Activated naive CD8-positive, alpha-beta T cell treated with anti-CD3 and anti-CD28 coated beads for 36 hours (primary cell): ENCODE measurements at places on chromosomes 16 and 17. TPM values are rescaled to one million over a fixed set of nuclear protein-coding genes. Genes with fewer than 3 reads are reported as not detected.

GRCh38 chr17:17063546-17064122 lies 21.4 kb downstream of the MPRIP start:
- no peak for DNase-seq

The CD300H gene
- not detected for total RNA-seq

The ZPBP2 gene
- total RNA-seq: not detected

GRCh38 chr16:88532434-88533241 lies 37.6 kb upstream of the ZC3H18 start:
- DNase-seq: no peak

DNA sequence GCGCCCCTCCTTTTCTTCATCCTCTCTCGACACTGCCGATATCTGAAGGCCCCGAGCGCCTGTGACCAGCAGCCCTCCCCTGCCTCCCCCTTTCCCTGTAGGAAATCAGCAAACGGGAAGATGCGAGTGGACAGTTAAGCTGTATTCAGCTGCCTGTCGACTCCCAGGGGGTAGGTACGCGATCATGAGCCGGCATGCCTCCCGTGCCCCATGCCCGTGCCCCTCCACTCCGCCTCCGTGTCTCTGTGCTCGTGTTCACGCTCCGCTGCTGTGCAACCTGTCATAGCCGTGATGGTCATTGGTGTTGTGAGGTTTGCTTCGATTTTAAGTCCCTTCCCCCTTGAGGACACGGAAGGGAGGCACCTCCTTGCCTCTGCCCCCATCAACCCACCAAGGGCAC lies 34.4 kb downstream of the CACNA1G start:
- DNase-seq: no peak

GRCh38 chr16:57185446-57185944 lies 344 bp downstream of the PSME3IP1 start:
- no peak for DNase-seq

GRCh38 chr17:53313746-53314145 lies 509.0 kb upstream of the KIF2B start:
- DNase-seq: no peak

GRCh38 chr17:31550389-31551056 lies 159.0 kb downstream of the RAB11FIP4 start:
- DNase-seq: no peak

- DNase-seq: peak; percentile 14
These were observed 16.0 kb downstream of the DCUN1D3 start for GRCh38 chr16:20884240-20884556.

The NOS2 gene
- not detected for total RNA-seq

The ENKD1 gene
- 10.7 TPM for total RNA-seq

- DNase-seq: peak; percentile 82
These were observed 4.8 kb downstream of the P2RX1 start for GRCh38 chr17:3911271-3912053.

The MSI2 gene
- 48.0 TPM for total RNA-seq

DNA sequence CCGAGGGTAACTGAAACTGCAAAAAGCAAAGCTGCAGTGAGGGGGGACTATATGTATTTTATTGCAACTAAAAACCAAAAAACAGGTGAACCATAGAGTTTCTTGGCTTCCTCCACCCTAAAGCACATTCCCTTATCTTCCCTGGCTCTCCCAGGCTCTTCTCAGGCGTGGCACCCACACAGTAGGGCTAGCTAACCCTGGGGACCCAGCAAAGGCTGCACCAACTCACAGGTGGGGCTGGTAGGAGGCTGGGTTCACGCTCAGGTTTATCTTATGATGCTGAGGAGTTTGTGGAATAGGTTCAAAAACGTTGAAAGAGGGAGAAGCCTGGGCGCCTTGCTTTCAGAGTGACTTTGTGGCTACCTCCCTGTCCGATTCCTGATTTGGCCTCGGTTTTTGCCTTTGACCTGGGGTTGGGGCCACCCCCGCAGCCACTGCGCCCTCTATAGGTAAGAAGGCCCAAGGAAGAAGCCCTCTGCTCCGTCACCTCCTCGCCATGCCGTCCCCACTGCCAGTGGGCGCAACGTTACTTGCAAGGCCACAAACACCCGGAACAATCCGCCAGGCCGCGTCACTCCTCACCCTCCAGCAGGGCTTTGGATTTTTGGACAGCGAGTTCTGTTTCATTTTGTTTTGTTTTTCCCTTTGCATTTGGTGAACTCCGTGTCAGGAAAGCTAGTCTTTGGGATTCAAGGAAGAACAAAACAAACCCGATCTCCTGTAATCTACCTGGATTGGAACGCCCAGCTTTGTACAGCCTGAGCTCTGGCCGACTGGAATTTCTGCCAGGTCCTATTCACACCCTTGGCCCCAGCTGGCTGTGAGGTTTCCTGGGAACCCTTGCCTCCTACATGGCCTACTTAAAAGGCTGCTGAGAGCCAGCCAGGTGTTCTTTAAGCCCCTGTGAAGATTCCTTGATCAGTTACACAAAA lies 60.8 kb downstream of the TBC1D16 start:
- no peak for DNase-seq

The SLC5A2 gene
- total RNA-seq: 0.08 TPM

DNA sequence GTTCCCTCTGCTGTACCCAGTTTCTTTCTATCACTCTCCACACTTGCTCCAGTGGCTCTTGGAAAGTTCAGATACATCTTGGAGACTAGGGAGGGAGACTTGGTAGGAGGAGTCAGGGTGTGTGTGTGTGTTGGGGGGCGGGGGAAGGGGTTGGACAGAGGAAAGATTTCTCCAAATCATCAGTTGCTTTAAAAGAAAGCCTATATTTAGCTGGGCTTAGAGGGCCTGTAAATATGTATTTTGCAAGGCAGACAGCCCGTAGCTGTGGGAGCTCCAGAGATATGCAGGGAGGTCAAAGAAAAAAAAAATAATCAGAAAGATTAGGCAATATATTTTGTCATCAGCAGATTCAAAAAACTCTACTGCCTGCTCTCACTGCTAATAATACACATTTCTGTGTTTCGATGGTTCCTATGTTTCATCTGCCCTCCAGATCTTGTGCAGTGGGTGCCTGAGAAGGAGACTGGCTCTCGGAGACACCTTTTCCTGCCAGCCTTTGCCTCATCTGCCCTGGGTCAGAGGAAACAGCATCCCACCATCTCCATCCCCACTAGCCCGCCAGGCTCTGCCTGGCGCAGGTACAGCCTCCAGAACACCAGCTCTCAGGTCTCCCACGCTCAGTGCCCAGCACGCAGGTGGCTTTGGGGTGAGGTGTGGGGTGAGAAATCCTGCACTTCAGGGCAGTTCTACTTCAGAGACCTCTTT lies 4.8 kb upstream of the PPP1R9B start:
- no peak for DNase-seq

- DNase-seq: peak; percentile 46
These were observed 653 bp downstream of the FANCA start for GRCh38 chr16:89815639-89816348.

- DNase-seq: peak; percentile 66
These were observed 20.1 kb downstream of the PLD6 start for GRCh38 chr17:17186051-17186450.

DNA sequence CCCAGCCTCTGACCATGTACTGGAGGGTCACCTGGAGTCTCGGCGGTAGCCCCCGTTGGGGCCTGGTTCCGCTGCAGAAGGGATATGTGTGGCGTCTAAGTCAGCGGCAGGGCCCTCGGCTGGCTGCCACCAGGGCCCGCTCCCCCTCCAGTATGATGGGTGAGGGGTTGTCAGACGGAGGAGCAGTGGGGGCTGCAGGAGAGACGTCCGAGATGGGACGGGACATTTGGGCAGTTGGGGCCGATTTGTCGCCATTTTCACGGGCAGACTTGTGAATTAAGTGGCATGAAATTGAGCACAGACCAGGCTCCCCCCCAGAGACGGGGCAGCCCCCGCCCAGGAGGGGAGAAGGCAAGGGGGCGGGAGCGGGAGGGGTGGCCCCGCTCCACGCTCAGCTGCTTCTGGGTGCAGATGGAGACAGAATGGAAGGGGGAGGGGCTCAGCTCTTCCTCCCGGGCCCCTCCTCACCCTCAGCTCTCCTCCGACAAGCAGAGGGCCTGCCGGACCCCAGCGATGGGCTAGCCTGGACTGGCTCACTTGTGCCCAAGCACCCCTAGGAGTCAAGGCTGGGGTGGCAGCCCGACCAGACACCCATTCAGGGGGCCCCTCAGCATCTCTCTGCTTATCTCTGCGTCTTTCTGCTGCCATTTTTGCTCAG lies 52.7 kb upstream of the LHX1 start:
- DNase-seq: no peak

DNA sequence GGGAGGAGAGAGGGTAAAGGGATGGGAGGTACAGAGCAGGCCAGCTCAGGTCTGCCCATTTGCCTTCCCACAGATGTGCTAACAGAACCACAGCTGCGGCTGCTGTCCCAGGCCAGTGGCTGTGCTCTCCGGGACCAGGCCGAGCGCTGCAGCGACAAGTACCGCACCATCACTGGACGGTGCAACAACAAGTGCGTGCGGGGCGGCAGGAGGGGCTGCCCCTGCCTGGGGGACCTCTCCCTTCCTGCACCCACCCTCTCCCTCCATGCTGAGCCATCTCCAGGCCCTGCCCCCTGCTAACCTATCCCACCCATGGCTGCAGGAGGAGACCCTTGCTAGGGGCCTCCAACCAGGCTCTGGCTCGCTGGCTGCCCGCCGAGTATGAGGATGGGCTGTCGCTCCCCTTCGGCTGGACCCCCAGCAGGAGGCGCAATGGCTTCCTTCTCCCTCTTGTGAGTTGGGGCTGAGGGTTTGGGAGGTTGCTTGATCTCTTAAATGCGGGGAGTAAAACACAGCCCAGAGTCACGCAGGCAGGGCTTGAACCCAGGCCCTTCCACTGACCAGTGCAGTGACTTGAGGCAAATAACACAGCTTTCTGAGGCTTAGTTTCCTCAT lies 1.2 kb downstream of the EPX start:
- no peak for DNase-seq

- no peak for DNase-seq
These were observed 230.7 kb downstream of the ENGASE start for GRCh38 chr17:79305376-79305767.

DNA sequence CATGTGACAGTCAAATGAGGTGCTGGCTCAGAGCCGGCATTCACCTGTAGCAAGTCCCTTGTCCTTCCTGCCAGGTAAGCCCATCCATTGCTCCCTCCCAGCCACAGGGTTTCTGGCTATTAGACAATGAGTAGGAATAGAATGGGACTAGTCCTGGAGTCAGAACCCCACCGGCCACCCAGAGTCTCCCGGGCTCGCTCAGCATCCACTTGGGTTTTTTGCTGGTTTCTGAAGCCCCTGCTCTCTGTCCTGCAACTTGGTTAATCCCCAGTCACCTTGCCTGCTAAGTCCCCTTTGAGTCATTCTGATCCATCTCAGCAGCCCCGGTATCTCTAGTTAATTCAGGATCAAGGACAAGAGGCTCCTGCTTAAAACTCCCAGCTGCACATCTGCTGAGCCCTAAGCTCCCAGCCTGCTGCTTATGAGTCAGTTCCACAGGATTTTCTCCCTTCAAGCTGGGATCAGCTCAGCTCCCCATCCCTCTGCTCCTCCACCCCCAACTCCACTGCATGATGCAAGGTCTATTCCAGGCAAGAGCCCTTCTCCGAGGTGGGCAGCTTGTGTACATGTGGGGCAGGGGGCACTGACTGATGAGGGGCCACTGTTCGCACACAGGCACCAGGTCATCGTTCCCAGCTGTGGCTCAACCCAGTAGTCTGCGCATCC lies 19.9 kb upstream of the MRPS23 start:
- no peak for DNase-seq

The CCDC154 gene
- total RNA-seq: 1.3 TPM

The TBX21 gene
- 61.9 TPM for total RNA-seq

- peak; percentile 51 for DNase-seq
These were observed 9.4 kb downstream of the SNX20 start for GRCh38 chr16:50671644-50672260.

- DNase-seq: no peak
These were observed 656 bp upstream of the KCTD13 start for GRCh38 chr16:29926711-29927052.

The CRISPLD2 gene
- total RNA-seq: not detected

GRCh38 chr16:64339052-64339770 lies 782.7 kb downstream of the CDH11 start:
- DNase-seq: no peak

GRCh38 chr17:76270127-76270592 lies 5.0 kb downstream of the UBALD2 start:
- peak; percentile 77 for DNase-seq

GRCh38 chr17:74531231-74531761 lies at the start of gene CD300LB:
Gene CD300LB (minus strand): TSS chr17:74531475. CDS start chr17:74531350, 125 bp downstream.
- no peak for DNase-seq

The C16orf92 gene
- total RNA-seq: not detected

- no peak for DNase-seq
These were observed 327.9 kb downstream of the HS3ST4 start for GRCh38 chr16:26019381-26020242.

- no peak for DNase-seq
These were observed 160.4 kb downstream of the KCNJ2 start for GRCh38 chr17:70329721-70330120.

DNA sequence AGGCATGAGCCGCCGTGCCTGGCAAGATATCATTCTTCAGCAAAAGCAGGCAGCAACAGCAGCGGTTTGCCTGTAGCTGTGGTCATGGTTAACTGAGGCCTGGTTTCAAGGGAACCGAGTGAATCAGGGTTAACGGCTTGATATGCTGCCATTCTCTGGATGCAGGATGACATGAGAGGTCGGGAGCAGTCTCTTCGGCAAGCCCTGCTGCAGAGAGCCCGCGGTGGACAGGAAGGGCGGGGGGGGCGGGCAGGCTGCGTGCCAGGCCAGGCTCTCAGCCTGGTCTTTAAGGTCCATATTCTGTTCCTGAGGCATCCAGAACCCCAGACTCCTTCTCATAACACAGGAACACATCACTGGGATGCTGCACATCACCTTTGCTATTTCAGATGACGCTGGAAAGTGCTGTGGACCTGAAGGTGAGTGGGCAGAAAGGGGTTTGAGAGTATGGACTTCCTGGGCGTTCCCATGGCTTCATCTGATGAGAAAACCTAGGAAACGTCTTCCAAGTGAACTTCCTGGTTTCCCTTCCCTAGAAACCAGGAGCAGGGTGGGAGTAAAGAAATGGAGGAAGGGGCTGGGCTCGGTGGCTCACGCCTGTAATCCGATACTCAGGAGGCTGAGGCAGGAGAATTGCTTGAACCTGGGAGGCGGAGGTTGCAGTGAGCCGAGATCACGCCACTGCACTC lies 165.6 kb upstream of the RPH3AL start:
- DNase-seq: no peak

DNA sequence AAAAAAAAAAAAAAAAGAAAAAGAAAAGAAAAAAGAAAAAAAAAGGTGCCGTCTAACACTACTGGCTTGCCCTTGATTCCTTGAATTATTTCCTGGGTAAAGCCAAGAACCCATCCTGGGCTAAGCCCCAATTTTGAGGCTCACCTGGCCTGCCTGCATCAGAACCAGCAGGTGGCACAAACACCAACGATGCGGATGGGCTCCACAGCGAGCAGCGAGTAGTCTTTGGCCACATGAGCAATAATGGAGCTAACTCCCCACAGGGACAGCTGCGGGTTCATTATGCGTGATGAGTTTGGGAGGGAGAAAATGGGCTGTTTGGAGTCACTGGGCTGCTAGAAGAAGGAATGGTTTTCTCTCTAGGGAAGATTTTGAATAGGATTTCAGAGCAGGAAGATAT lies 91.1 kb downstream of the ASIC2 start:
- no peak for DNase-seq

GRCh38 chr16:4098501-4098900 lies 17.7 kb downstream of the ADCY9 start:
- DNase-seq: no peak
